D341Med (cell line): ENCODE measurements at places on chromosomes 3 and 15.

- no peak for DNase-seq
These were observed 79.5 kb downstream of the MYLK start for GRCh38 chr3:123804676-123805075.

GRCh38 chr3:156180077-156180476, 59.7 kb downstream of the KCNAB1 start:
- DNase-seq: no peak

DNA sequence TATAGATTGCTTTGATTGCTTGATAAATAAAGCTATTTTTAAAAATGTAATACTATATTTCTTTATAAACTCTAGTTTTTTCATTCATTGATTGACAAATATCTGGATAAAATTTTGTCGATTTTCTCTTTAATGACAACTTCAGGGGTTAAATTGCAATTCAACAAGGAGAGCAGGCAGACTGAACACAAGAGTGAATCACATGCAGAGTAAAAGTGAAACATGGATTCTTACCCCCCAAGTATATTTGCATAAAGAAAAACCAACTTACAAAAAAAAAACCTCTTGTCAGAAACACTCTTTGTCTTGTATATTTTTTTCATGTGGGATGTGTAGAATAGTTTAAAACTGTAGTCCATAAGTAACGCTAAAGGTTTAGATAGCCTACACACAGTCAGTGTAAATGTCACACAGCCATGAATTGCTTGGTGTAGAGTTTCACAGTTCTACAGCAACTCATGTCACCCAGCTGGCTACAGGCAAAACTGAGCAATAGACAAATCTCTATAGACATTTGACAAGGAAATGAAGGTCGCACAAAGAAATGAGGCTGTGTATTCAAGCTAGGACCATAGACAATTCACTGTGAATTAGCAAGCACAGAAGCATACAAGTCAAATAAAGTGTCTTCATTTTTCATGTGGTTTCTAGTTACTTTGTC, 141.6 kb downstream of the THRB start:
- no peak for DNase-seq

GRCh38 chr15:60731583-60732130, 252.7 kb upstream of the ICE2 start:
- no peak for DNase-seq

DNA sequence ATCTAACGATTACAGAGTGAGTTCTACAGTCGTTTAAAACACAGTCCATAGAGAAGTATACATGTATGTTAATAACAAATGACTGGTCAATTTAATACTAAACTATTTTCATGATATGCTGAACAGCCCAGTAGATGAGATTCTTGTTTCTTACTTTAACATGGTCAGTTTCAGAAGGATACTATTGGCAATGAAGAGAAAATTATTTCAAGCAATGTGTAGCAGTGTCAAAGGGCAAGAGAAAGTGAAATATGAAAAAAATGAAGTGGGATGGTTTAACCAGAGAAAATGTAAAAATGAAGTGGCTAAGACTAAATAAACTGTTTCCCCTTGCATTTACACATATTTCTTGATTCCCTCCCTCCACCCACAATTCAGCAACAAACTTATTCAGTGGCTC, 192.1 kb upstream of the TTC14 start:
- no peak for DNase-seq

DNA sequence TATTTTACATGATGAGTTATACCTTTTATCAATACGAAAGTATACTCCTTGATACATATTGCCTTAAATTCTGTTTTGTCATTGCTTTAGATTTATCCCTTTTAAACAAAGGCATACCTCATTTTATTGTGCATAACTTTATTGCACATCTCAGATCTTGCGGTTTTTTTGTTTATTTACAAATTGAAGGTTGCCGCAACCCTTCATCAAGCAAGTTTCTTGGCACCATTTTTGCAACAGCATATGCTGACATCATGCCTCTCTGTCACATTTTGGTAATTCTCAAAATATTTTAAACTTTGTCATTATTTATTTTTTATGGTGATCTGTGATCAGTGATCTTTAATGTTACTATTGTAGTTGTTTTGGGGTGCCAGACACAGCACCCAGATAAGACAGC, 20.9 kb downstream of the SNRK start:
- no peak for DNase-seq

DNA sequence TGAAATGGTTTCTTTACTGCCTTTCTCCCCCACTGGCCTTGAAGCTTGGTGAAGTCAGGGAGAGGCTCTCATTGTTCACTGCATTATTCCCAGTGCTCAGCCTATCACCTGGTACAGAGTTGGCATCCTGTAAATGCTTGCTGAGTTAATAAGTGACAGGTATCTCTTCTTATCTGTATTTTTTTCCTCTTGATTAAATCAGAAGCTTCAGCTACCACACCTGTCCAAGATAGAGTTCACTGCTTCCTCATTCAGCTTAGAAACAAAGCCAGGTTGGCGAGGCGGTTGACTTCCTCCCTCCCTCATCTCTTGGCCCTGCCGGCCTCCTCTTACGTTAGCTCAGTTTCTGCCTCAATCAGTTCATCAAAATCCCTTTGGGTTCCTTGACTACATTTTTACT, 142.8 kb downstream of the LIPC start:
- no peak for DNase-seq

- no peak for DNase-seq
These were observed 342.2 kb downstream of the PDCD6IP start for GRCh38 chr3:34140616-34141015.

GRCh38 chr3:157695586-157695985, 192.4 kb upstream of the VEPH1 start:
- no peak for DNase-seq

DNA sequence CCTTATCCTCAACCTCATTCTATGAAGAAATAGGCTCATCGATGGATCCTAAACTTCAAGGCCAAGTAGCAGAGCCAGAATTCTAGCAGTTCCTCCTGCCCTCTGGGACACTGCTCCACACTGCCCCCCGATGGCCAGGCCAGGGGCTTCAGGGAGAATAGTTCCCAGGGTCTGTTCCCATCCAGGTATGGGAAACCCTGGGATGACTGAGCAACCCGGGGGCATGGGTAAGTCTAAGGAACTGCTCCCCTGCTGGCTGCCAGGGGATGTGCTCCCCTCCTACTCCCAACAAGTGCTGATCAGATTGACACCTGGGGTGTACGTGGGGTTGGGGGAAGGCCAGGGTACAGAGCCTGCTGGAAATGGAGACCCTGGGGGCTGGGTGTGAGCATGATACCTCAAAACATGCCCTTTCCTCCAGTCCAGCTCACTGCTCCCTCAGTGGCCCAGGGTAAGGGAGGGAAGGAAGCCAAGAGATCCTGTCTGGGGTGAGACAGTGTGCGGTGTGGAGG, 7.6 kb downstream of the ULK3 start:
- DNase-seq: peak; percentile 87

DNA sequence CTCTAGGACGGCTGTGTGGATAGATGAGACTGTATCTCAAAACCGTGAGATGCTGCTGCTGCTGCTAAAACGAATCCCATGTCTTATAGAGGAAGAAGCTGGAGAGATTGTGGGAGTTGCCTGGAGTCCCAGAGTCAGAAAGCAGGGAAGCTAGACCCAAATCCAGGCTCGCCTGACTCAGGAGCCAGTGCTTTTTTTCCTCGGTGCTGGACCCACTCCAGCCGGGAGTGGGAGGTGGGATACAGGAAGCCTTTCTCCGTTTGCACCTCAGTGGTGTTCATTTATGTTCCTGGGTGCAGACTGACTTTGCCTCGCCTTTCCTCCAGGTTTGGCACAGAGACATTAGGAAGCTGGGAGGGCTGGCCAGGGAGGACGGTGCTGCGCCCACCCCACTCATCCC, 150.9 kb upstream of the LINGO1 start:
- DNase-seq: no peak

GRCh38 chr15:29938361-29939335, 116.4 kb upstream of the TJP1 start:
- DNase-seq: no peak

DNA sequence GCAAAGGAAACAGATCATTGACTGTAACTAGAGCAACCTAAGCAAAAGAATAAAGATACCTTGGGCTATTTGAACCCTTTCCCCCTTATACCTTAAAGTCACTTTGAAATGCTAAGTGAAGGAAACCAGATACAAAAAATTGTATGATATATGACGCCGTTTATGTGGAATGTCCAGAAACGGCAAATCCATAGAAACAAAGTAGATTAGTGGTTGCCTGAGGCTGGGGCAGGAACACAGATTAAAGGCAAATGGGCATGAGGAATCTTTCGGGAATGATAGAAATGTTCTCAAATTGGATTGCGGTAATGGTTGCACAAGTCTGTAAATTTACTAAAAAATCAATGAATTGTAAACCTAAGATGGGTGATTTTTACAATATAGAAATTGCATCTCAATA, 160.1 kb upstream of the CCDC54 start:
- no peak for DNase-seq

GRCh38 chr15:89809093-89809786, 5.4 kb downstream of the ANPEP start:
- no peak for DNase-seq

DNA sequence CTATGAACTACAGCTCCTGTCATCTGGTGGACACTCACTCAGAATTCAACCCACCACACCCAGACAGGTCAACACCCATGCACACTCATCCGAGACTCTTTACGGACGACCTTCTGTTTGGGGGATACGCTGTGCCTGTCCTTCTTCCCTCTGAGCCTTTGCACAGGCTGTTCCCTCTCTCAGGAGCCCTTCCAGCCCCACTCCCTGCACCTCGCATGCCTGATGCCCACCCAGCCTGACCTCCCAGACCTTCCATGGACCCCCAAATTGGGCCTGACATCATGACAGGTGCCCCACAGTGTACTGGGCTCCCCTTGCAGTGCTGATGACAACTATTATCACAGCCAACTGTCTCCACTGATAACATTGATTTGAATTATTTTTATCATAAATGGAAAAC, 135.8 kb downstream of the NSMCE3 start:
- no peak for DNase-seq

GRCh38 chr15:90893175-90894090, 9.1 kb downstream of the FES start:
- DNase-seq: no peak

GRCh38 chr15:25789211-25789610, 73.9 kb downstream of the ATP10A start:
- no peak for DNase-seq

DNA sequence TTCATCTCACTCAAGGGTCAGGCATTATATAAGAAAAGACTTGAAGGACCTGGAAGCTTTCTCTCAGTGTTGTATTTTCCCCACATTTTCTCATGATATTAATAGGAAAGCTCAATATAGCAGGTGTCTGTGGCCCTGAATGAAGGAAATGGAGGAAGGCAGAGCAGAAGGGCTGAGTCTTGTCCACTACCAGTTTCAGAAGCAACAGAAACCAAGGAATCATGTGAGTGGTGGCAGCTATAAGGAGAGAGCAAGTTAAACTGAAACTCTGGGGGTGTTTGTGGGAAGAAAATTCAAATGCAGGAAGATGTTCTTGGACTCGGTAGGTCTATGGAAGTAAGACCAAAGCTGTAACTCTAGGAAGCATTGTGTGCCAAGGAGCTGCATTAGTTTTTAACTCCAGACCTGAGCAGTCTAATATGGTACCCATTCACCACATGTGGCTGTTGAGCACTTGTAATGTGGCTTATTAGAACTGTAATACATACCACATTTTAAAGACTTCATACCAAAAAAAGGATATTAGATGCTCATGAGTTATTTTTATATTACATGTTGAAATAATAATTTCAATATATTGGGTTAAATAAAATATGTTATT, 278.8 kb upstream of the GADL1 start:
- DNase-seq: no peak

- DNase-seq: peak; percentile 71
These were observed at the start of gene FGF12 for GRCh38 chr3:192727032-192727847. TSS of gene FGF12 (minus strand) at chr3:192727541.

GRCh38 chr3:42988097-42988496, 9.0 kb downstream of the GASK1A start:
- DNase-seq: no peak

GRCh38 chr15:47812470-47812999, 95.2 kb downstream of the SEMA6D start:
- no peak for DNase-seq

GRCh38 chr3:23697416-23697815, 108.3 kb upstream of the UBE2E1 start:
- DNase-seq: no peak

- no peak for DNase-seq
These were observed 3.0 kb upstream of the VIPR1 start for GRCh38 chr3:42499478-42499871.

DNA sequence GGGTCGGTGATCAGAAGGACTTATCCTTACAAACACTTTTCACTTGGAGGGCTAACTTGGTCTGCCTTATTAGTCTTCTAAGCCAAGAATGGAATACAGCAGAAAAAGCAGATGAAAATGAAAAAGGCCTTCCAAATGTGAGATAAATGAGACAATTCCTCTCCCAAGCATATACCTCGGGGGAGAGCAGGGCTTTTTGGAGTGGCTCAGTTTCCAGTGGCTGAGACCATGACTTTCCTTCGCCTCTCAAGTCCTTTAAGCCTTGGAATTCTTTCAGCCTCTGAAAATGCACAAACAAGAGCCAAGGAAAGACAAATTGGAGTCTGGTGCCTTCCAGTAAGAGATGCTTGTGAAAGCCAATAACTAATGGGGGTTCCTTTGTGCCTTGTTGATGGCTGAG, 130.9 kb downstream of the DTWD1 start:
- DNase-seq: no peak

DNA sequence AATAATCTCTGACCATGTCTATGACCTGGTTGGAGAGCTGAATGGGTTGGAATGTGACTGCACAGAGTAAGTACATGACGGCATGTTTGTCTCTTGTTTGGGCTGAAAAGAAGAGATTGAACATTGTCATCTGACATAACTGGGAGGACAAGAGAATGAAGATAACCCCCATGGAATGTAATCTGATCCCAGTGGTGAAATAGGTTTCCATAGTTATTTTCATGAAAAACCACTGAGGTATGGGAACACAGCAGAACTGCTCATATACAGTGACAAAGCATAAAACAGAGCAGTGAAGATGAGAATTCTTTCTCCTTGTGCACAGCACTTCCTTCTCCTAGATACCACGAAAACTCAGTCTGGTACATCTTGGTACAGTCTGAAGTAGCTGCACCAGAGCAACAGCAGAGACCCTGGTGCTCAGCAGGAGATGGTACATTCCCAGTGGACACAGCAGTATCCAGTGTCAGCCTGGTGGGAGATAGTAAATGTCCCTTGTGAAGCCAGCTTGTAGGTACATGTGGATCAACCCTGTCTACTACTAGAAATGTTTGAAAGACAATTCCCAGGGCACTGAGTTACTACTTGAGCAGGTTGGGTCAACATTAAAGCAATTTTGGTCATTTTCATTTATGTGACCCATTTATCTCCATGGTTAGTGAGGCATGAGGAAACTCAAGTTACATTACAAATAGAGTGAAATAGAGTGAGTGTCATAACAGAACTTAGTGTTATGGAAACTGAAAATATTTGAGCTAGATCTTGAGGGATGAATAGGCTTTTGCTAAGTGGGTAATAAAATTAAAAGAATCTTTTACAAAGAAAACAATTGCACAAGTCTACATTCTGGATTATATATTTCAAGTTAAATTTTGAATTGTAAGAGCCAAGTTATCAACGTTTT, 178.3 kb downstream of the SUCNR1 start:
- no peak for DNase-seq

GRCh38 chr3:13579063-13579462, 30.1 kb downstream of the FBLN2 start:
- DNase-seq: no peak
